CD4-positive, alpha-beta T cell treated with Interleukin-6 at 100 ng/mL for 8 hours (primary cell): ENCODE measurements at places on chromosomes 7 and 10.

- no peak for DNase-seq
Observed at GRCh38 chr7:51121931-51122425, 194.6 kb downstream of the COBL start.

- no peak for DNase-seq
Observed at GRCh38 chr7:11430841-11431240, 401.2 kb downstream of the THSD7A start.

GRCh38 chr7:50220273-50220672 is 84.2 kb upstream of the IKZF1 start:
- no peak for DNase-seq

- DNase-seq, result no peak
Observed at GRCh38 chr7:824081-824480, 8.2 kb upstream of the SUN1 start.

GRCh38 chr10:51321980-51322379 is 247.7 kb downstream of the PRKG1 start:
- no peak for DNase-seq

- no peak for DNase-seq
Observed at GRCh38 chr10:45581216-45581549, 91.4 kb downstream of the ZFAND4 start.

DNA sequence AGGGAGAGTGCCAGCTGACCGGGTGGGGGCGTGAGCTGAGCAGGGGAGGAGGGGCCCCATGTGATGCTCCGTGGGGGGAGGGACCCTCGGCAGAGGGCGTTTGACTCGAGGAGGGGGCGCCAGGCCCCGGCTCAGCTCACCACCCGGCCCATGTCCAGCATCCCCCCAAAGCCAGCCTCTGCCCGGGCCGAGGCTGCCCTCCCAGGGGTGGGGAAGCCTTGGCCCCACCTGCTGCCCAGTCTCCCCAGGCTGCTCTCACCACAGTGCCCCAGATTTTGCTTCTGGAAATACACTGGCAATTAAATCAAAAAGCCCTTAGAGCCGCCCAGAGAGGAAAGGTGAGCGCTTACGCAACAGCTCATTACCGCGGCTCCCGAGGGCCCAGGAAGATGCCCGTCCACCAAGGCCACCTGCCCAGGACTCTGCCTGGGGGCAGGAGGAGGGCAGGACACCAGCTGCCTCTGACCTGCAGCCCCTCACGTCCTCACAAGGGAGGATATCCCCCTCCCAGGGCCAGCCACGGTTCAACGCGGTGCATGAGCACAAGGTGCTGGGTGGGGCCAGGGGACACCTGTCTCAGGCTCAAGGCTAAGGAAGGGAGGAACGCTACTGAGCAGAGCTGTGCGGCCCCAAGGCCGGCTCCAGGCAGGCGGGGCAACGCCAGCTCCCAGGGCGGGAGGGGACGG is 70.0 kb upstream of the INPP5A start:
- no peak for DNase-seq

DNA sequence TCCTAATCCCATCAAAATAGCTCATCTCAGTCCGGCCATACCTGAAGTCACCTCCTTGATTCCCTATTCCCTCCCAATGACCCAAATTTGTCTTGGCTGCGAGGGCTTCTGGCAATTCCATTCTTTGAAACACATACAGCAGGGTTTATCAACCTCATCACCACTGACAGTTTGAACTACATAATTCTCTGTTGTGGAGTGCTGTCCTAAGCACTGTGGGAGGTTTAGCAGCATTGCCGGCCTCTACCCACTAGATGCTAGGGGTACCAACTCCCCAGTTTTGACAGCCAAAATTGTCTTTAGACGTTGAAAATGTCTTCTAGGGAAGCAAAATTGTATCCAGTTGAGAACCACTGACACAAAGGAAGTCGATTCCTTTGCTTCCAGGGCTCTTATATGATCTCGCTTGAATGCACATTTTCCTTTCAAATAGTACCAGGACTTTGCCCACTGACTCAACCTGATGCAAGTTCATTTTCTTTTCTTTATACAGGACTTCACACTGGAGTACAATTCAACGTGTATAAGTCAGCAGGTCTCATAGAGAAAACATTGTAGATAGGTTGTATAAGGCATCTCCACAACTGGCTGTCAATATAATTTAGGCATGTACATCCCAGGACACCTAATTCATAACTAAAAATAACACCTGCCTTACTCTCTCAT is 133.3 kb downstream of the STRA8 start:
- DNase-seq, result no peak

GRCh38 chr10:93548376-93549071 is 17.9 kb upstream of the FFAR4 start:
- DNase-seq, result no peak
